Activated T-helper 1 cell treated with anti-CD3 and anti-CD28 coated beads, Interleukin-2, amount 50 U/mL, for 16 hours (primary cell): ENCODE measurements at places on chromosomes 13 and 19.

DNA sequence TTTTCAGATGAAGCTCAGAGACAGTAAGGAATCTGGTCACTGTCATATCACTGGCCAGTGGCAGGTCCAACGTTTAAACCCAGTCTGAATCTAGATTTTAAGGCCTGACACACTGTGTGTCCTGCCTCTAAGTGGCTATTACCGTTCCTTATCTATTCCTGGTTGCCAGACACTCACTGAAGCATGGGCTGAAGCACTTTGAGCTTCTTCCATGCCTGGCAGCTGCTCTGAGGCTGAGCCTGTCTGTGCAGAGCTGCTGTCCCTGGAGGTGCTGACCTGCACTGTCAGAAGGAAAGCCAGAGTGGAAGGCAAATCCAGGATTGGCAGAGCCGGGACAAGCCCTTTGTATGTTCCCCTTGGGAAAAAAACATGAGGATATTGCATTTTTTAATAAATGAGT lies 109.2 kb upstream of the SLC7A1 start:
- DNase-seq: no peak

DNA sequence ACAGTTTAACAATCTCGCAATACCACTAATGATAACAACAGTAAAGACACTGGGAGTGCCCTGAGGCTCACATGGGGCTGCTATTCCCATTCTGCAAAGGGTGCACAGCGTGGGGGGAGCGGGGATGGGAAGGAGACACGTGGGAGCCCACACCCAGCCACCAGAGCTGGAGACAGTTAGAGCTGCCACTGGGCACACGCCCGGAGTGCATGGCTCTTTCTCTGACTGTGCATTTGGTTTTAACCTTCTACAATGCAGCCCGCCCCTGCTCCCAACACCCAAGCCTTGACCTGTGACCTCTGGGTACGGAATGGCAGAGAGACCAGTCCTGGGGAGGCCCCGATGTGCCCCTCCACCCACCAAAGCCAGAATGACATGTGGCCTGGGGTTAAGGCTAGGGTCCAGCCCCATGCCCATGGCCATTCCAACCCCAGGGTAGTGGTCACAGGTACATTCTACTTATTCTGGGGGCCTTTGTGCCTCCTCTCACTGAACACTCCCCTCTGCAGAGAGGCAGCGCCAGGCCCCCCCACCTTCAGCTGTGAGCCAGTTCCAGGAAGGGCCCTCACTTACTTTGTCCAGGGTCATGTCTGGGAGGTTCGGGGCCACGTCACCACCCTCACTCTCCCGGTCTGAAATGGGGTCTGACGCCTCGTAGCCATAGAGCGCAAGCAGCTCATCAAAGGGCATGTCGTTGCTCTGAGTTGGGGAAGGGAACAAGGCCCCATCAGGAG lies 17.1 kb downstream of the MIER2 start:
- DNase-seq: no peak

DNA sequence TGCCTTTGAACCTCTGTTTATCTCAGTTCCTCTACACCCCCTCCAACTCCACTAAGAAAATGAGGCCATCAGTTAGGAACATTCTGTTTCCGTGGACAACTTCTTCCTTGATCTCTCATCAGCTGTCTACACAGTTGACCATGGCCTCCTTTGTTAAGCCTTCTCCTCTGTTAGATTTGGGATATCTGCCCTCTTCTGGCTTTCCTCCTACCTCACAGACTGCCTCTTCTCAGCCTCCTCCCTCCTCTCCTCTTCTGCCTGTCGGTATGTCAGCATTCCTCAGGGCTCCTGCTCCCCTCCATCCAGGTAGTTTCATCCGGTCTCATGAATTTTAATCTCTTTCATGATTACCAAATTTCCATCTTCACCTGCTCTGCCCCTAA lies 454.9 kb downstream of the FOXO1 start:
- no peak for DNase-seq

- DNase-seq: no peak
These were observed 118.9 kb upstream of the UBL3 start for GRCh38 chr13:29969286-29969685.

GRCh38 chr19:8329996-8330395 lies 8.7 kb downstream of the RPS28 start:
- DNase-seq: no peak

DNA sequence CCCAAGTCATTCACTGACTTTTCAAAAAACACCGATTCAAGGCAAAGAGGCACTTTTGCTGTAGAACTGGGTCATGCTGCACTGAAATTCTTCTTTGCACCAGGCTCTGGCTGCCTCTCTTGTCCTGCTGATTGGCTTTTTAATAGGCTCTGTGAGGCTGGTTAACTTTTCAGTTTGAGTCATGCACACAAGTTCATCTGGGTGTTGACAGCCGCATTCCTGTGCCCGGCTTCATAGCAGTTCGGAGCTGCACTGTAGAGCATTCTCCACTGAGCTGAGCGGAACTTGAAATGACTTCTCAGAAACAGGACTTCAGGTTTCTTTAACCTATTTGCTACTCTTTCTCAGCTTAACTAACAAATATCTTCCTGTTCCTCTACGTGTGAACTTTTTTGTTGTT lies 978.3 kb downstream of the UQCRFS1 start:
- no peak for DNase-seq

DNA sequence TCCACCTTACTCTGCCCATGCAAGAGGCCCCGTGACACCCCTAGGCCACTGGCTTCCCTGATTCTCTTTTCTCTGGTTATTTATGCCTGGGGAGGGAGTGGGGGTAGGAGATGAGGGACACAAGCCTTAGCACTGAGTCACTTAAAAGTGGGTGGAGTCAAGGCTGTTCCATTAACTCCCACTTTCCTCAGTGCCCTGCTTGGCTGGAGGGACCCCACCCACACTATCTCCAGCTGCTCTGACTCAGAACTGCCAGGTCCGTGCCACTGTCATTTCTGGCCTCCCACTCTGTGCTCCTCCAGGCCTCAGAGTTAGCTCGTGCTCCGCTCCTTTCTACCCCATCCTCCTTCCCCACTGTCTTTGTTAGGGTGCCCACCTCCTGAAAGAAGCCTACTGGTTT lies 113.4 kb upstream of the UQCRFS1 start:
- DNase-seq: no peak

DNA sequence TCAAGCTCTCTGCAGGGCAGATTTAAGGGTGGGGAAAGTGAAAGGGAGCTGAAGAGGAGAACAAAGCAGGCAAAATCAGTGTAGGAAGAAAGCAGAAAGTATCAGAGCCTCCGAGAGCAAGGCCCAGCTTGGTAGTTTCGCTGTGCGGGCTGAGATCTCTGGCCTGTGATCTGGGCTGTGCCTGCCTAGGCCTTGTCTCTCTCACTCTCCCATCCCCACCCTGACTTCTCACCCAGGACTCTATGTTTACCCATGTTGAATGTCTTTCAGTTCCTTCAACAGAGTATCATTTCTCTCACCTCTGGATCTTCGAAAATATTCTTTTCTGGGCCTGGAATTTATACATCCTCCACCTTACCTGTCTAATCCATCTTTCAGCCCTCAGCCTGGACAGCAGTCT lies 391.3 kb downstream of the FOXO1 start:
- no peak for DNase-seq

DNA sequence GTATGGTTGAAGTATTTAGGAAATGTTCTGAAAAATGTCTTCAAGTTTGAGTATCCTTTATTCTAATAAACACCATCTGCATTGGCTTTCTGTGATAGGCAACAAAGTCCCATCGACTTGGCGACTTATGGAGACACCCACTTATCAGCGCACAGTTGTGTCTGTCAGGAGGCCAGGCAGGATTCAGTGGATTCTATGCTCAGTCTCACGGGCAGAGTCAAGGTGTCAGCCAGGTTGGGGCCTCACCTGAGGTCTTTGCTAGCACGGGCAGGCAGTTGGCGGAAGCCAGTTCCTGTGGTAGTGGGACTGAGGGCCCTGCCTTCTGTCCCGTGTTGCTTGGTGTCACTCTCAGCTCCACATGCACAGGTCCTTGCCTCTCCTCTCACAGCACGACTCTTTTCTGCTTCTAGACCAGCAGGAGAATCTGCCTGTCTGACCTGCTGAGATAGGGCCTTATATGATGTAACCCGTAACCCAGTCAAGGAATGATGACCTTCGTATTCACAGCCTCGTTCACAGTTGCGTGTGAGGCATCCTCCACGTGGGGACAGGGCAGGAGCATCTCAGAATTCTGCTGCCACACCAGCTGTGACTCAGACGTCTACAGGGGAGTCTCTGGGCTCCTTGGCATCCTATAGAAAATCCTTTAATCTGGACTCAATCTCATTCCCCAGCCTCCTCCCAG lies 10.0 kb downstream of the CUL4A start:
- DNase-seq: no peak
